SK-MEL-5 (cell line): ENCODE measurements at places on chromosomes 6 and 20.

GRCh38 chr6:11875325-11876109, 96.9 kb upstream of the ADTRP start:
- DNase-seq: no peak

GRCh38 chr6:169363590-169363989, 109.9 kb upstream of the THBS2 start:
- DNase-seq: no peak

DNA sequence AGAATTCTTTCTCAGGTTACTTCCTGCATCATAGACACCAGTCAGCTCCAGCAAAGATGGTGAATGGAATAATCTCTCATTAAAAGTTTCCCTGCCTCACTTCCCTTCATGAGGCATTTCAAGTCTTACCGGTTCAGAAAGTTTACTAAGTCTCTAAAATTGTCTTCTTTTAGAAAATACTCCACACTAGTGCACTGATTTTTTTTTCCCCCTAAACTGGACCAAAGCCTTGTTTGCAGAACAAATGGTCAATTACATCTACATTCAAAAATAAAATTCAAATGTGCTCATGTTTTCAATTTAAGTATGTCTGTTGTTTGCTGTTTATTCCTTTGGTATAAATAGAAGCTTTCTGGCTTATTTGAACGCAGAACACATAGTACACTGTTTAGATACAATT, 111.2 kb downstream of the GMPR start:
- no peak for DNase-seq

- DNase-seq: no peak
Observed at GRCh38 chr6:116390581-116390980, 19.8 kb downstream of the DSE start.
